ENCODE measurements at places on chromosomes 12 and 14.

DNA sequence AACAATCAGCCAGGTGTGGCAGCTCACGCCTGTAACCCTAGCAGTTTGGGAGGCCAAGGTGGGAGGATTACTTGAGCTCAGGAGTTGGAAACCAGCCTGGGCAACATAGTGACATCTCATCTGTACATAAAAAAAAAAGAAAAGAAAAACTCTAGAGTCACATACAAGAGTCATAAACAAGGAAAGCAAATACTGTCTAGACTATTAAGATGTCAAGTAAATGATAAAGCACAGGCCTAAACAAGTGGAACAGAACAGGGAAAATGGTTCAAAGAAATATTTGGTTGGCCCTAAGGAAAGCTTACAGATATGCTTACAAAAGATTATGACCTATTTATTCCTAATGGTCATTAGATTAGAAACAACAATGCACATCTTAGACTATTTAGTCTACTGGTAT, 12.3 kb downstream of the CDK17 start:
- no peak for DNase-seq

GRCh38 chr14:36652542-36653201, 9.0 kb upstream of the PAX9 start:
- DNase-seq = no peak

DNA sequence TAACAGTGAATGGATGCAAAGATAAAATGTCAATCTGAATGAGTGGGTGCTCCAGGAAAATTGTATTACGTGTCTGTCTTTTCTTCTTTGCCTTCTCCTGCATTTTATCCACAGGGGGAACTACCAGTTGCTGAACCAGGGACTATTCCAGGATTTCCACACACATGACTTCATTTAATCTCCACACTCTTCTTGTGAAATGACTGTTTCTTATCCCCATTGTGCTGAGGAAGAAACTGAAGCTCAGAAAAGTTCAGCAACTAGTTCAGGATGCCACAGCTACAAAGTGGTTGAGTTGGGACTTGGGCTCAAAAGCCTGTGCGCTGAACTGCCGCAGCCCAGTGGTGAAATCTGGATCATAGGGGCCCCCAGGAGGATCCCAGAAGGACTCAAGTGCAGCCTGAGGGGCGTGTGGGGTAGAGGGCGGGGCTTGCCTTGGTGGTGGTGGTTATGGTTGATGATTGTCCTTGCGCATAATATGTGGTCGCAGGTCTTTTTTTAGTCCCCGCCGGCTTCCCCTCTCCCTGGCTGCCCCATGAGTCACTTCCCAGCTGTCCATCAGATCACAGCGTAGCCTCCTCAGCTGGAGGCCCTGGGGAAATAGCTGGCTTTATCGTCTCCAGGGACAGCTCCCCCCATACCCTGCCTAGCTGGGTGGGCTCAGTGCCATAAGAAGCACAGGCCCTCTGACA, 235.2 kb upstream of the CRY1 start:
- DNase-seq = no peak

DNA sequence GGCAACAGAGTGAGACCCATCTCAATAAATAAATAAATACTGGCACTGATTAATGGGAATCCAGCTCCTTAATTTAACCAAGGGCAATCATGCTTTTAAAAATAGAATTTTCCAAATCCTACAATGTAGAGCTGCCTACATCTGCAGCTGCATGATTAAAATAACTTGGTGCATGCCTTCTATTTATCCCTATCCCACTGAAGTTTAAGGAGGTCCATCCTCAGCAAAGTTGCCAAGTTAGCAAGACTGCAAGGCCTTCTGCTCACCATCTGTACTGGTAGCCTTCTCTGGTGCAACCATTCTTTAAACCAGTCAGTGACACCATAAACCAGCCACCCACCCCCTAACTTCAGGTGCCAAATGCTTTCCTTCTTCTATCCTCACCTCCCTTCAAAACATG, 226.1 kb downstream of the ITPR2 start:
- no peak for DNase-seq

- DNase-seq = no peak
Observed at GRCh38 chr12:66140731-66141130, 10.2 kb upstream of the LLPH start.

DNA sequence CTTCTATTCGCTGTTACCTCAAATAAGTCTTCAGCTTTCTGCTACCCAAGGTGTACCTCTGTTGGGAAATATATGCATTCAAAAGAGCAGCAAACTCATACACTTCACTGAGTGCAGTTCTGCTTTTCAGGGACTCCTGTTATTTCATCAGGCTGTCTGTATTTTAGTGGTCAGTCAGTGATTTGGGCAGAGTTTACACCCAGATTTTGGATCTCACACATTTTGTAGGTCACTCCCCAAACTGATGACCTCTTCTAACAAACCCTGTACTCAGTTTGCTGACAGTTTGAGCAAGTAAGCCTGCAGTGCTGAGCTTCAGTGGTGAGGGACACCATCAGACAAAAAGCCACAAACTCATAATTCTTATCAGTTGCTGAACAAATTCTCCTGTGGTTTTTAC, 8.2 kb upstream of the WASHC4 start:
- DNase-seq = no peak

- no peak for DNase-seq
Observed at GRCh38 chr12:10672231-10672868, 1.5 kb downstream of the STYK1 start.

DNA sequence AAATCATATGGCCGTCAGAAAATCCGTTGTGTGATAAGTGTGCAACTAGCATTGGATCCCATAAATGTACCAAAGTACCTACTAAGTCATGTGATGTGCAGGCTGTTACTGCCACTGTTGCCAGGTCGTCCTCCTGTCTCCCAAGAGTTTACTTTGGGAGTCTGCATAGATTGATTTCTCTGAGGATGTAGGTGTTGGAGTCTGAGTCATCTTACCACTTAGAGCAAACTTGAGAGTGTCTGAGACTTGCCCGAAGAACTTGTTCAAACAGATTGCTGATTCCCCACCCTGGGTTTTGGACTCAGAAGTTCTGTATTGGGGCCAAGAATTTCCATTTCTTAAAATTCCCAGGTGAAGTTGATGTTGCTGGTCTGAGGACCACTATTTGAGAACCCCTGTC, 11.4 kb downstream of the TMX1 start:
- DNase-seq = no peak

- DNase-seq = no peak
Observed at GRCh38 chr14:59832653-59833294, 37.8 kb downstream of the RTN1 start.

Data from activated CD8-positive, alpha-beta memory T cell treated with anti-CD3 and anti-CD28 coated beads for 1 hour (primary cell).